ENCODE measurements at places on chromosomes 12 and 14.

GRCh38 chr12:66942741-66943465 lies 264.0 kb upstream of the GRIP1 start:
- no peak for DNase-seq

DNA sequence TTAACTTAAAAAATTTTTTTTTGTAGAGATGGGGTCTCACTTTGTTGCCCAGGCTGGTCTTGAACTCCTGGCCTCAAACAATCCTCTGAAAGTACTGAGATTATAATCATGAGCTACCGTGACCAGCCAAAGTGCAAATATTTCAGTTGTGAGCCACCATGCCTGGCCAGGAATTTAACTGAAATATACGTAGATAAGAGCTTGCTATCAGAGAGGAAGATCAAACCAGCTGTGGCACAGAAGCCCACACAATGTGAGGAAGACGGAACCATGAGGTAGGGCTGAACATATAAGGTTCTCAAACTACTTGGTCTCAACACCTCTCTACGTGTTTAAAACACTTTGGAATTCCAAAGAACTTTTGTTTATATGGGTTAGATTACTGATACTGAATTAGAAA lies 29.1 kb downstream of the ATG14 start:
- no peak for DNase-seq

GRCh38 chr12:12278899-12279298 lies 12.1 kb upstream of the LRP6 start:
- DNase-seq: no peak

DNA sequence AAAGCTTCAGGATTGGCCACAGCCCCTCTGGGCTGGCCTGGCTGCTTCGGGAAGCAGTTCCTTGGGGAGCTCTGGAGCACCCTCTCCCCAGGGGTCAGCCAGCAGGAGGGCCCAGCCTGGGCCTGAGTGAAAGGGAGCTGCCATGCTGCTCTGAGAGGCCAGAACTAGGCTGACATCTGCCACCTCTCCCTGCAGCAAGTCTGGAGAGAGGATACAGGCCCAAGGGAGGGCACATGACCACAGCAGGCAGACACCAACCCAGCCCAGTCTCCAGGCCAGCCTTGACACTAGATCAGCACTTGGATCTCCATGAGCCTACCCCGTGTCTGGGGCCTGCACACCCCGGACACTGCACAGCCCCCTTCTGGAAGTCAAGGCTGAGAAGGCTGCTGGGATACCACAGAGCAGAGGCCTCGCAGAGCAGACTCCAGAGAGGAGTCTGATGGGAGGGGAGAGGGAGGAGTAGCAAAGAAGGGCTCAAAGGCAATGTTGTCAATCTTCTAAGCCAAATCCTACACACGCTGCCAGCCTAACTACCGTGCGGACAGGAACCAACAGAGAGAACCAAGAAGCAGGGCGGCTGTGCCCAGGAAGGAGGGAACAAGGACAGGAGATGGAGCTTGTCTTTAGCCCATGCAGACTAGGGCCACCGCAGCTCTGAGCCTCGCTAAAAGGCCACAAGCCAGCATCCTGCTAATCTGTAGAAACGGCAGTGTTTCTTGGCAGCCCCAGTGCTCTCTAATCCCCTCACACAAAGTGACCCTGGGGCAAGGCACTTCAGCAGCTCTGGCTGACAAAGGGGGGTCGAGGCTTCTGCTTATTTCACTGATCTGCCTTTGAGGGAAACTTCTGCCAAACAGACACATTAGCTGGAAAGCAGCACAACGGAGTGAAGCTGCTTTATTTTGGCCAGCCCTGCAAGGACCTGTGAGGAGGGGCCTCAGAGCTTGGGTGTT lies 12.9 kb downstream of the COL2A1 start:
- no peak for DNase-seq

- DNase-seq: no peak
Observed at GRCh38 chr12:97555547-97556187, 93.1 kb downstream of the RMST start.

DNA sequence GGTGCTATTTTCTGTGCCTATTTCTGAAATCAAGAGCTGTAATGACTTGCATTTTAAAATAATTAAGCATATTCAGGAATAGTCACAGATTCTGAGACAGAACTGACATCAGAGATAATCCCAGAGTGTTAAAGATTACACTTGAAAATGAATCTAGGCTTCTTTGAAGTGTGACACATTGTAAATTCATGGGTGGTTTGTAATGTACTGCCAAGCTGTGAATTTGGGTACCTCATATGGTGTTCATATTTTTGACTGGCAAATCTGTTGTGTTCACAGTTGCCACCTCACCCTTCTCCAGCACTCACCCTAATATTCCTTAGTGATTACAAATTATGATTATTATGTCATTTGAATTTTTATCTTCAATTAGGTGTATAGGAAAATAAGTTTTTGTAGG lies 78.5 kb upstream of the CSRP2 start:
- no peak for DNase-seq

DNA sequence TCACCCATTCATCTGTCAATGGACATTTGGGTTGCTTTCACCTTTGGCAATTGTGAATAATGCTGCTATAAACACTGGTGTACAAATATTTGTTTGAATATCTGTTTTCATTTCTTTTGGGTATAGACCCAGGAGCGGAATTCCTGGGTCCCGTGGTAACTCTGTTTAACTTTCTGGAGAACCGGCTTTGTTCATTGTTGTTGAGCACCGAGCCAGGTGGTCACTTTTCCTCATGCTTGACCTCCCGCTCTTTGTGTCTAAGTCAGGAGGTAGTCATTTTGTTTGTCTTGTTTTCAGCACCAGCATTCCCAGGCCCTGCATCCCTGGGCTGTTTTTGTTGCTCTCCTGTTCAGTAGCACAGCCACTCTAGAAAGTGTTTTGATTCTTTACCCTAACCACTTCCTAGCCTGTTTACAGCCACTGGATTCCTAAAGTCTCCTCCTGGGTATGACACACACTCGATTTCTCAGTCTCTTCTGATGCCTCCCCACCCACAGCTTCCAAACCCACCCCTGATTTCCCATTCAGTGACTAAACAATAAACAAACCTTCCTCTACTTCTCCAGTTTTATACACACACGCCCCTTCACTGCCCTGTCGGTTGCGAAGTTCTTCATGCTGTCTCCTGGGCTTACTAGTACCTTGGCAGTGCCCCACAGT lies 37.9 kb downstream of the B4GALNT3 start:
- DNase-seq: no peak

DNA sequence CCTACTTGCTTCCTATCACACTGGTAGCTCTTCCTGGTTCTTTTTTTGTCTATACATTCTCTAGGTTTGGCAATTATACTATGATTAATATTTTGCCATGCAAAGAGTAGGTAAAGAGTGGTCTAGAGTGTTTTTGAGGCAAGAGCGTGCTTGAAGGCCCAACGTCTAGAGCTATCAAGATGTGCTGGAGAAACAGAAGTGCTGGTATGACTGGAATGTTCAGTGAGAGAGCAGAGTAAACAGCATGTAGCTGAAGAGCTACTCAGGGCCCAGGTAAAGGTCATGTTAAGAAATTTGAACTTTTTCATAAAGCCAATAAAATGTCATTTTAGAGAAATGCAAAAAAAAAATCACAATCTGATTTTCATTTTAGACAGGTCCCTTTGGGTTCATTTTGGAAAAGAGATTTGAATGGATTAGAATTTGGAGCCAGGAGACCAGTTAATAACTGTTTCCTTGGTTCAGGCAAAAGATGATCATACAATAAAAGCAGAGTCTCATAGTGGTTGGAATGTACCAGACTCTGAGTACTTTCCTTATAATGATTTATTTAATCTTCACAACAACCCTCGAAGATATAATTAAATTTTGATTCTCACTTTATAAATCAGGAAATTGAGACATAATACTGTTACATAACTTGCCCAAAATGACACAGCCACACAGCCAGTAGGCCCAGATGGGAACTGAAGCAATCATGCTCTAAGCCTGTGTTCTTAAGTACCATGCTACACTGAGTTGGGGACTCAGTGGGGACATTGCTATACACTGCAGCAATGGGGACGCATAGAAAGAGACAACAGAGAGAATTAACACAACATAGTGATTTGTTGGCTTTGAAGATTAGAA lies 350.1 kb downstream of the NELL2 start:
- no peak for DNase-seq

- no peak for DNase-seq
Observed at GRCh38 chr12:508795-509194, 49.1 kb downstream of the B4GALNT3 start.

- DNase-seq: no peak
Observed at GRCh38 chr12:108065069-108065468, 64.0 kb upstream of the WSCD2 start.

DNA sequence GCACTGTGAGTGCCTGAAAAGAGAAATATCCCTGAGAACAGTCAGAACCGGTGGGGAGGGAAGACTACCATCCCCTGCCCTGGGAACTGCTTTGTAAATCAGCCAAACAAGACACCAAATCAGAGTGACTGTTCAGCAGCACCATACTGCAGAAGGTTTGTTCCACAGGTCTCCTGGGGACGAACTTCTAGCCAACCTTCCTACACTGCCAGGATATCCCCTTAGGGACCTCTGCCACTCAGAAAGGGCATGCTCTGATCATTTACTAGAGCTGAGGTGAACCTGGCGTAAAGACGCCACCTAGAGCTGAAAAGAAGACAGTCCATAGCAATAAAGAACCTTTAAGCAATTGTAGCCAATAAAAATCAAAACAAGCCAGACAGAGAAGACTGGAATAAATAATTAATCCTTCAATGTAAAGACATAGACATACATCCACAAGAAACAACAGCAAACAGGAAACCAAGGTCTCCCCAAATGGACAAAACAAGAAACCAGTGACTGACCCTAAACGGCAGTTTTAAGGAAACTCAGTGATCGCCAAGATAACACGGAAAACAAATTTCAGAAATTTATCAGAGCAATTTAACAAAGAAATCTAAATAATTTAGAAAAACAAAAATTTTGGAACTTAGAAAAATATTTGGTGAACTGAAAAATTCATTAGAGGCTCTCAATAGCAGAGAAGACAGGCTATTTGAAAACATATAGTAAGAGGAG lies 228.1 kb upstream of the AMIGO2 start:
- DNase-seq: peak; percentile 16

DNA sequence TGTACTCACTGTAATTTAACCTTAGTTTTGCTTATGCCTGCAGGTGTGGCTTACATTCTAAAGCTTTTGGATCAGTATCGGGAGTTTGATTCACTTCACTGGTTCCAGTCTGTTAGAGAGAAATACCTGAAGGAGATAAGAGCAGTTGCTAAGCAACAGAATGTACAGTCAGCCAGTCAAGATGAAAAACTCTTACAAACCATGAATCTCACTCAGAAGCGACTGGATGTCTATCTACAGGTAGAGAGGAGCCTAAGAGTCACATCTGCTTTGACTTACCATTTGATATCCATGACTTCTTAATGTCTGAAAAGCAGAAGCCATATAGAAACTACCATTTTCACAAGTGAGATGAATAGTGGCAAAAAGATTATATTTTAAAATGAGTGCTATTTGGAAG lies 56.5 kb downstream of the WASHC4 start:
- DNase-seq: no peak

DNA sequence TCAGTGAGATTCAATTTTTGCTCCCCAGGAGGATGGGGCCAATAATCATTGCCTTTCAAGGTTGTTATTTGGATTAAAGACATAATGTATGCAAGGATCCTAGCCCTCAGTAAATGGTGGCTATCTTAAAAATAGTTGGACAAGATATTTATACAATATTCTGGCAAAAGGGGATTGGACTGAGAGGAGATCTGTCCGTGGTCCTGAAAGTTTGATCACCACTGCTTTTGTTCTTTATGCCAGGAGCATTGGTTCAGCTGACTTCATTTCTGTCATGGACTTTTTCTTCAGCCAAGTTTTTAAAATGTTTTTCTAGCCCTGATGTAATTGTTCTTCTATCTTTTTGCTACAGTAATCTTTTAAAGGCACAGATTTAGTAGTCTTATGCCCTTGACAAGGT lies 70.2 kb upstream of the TCL1A start:
- no peak for DNase-seq

- DNase-seq: peak; percentile 40
Observed at GRCh38 chr12:110698171-110698902, 9.4 kb upstream of the HVCN1 start.

DNA sequence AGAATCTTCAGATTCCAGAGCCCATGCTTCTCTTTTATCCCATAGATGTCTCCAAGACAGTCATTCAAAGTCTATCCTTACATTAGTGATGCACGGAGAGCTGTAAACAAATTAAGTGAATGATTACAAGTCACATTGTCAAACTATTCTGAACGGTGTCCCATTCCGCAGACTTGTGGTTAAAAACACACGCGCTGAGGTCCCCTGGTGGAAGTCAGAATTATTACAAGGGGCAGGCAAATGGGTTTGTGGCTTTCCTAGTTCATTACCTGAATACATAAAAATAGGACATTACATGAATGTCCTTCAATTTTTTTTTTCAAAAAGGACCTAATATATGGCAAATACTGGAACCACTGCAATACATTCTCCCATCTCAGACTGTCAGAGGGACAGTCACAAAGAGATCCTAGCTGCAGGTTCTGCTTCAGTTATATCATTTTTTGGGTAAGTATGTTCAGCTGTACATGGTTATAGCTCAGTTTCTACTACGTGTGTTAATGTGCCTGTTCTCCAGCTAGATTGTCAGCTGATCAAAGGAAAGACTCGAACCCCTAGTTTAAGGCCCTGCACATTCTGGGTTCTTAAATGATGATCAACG lies 53.1 kb upstream of the STON2 start:
- peak; percentile 29 for DNase-seq

GRCh38 chr12:77489331-77489970 lies 341.2 kb upstream of the NAV3 start:
- no peak for DNase-seq

DNA sequence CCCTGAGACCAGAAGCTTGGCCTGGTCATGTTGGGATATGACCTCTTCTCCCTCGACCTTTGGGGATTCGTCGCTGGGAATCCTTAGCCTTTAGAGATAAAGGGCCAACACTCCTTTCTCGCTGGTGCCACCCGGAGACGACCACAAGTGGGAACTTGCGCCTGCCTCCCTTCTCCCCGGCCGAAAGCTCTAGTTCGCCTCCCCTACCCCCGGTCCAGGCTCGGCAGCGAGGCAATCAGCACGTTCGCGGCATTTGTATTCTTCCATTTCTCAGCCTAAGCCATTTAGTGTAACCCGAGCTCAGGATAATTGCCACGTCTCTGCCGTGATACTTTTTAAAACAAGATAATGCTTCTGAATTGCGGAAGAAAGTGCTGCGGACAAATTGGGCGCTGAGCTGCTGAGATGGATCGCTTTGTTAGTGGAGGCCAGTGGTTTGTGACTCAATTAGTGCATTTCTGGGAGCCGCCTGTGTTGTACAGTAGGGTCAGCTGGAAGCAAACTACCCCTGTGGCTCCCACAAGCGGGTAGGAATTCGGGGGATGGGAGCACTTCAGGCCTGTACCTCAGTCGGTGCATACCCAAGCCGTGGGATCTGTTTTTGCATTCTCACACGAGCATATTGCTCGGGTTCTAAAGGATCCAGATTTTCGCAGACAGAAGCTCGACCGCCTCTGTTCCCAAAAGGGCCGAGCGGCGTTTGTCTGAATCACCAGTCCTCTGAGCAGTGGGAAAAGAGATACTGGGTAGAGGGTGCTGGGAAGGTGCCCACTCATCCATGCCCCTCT lies 6.8 kb upstream of the SIX1 start:
- no peak for DNase-seq

GRCh38 chr12:116832353-116832752 lies 48.9 kb downstream of the HRK start:
- DNase-seq: no peak

- DNase-seq: no peak
Observed at GRCh38 chr12:39617887-39618286, 1.7 kb downstream of the ABCD2 start.
